ENCODE measurements at places on chromosomes 7 and 10.

DNA sequence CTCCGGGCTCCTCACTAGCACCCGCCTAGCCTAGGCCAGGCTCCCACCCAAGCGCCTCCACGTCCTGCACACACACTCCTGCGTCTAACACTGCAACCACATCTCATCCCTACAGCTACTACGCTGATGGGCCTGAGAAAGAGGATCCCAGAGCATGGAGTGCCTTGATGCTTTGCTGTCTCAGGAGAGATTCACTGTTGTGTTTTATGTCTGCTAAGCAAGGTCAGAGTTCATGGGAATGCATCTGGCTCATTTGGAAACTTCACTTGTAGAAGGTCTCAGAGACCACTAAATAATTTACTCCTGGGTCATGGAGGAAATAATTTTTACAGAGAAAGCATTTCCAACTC is 88.7 kb downstream of the SLIT1 start:
- DNase-seq: no peak

DNA sequence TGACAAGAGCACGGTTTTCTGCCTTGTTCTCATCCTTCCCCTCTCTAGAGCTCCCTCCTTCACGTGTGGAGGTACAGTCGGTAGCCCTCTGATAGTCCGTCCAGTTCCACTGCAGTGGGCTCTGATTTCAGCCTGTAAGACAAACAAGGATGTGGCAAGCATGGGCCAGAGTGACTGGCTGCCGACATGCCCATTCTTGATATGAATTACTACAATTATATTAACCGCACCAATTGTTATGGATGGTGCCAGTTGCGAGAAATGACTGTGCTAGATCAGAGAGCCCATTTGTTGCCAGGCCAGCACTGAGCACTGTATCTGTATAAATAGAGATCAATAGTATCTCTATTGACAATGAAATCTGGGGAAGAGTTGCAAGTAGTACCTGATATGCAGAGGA is 146.6 kb downstream of the CHN2 start:
- DNase-seq: no peak

- no peak for DNase-seq
Measured at GRCh38 chr7:29247963-29248236, 53.3 kb downstream of the CHN2 start.

GRCh38 chr7:132152131-132152889 is 424.0 kb downstream of the PLXNA4 start:
- no peak for DNase-seq

DNA sequence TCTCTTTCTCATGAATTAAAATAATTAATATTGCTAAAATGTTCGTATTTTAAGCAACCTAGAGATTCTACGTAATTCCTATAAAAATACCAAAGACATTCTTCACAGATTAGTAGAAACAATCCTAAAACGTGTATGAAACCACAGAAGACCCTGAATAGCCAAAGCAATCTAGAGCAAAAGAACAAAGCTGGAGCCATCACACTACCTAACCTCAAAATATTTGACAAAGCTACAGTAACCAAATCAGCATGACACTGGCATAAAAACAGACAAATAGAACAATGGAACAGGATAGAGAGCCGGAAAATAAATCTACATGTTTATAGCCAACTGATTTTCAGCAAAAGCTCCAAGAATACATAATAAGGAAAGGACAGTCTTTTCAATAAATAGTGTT is 105.5 kb upstream of the PTN start:
- DNase-seq: no peak

DNA sequence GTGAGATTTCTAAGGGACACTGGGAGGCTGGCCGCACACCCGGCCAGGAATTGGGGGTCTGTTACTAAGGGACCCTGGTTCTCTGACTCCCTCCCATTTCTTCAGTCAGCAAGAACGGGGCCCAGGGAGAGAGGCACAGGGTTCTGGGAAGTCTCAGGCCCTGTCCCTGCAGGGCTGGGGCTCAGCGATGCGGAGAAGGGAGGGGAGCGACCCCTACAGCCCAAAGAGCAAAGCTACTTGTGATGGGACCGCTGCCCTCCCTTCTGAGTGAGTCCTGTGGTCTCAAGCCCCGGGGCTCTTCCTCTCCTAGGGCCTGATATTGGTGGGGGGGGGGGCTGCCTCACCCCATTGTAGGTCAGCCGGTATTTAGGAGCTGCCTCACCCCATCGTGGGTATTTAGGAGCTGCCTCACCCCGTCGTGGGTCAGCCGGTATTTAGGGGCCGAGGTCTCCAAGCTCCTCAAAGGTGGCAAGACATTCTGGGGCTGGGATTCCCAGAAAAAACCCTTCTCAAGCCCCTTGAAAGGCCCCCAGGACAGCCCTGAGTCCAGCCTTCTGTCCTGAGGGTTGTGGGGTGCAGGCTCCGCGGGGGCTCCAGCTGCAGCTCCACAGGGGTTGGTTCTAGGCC is 16.9 kb upstream of the NKX6-2 start:
- no peak for DNase-seq

DNA sequence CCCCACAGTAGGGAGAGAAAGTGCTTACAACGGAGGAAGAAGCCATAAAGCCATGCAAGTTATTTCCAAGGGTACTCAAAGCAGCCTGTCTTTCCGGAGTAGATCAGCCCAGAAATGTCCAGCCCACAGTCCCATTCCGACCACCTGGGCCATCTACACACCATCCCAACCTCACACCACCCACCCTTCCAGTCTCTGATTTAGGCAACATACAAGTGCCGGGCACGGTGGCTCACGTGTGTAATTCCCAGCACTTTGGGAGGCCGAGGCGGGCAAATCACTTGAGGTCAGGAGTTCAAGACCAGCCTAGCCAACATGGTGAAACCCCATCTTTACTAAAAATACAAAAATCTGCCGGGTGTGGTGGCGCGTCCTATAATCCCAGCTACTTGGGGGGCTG is 35.1 kb downstream of the LRRC20 start:
- DNase-seq: no peak

GRCh38 chr7:141262101-141263090 is 188.5 kb downstream of the TMEM178B start:
- no peak for DNase-seq

DNA sequence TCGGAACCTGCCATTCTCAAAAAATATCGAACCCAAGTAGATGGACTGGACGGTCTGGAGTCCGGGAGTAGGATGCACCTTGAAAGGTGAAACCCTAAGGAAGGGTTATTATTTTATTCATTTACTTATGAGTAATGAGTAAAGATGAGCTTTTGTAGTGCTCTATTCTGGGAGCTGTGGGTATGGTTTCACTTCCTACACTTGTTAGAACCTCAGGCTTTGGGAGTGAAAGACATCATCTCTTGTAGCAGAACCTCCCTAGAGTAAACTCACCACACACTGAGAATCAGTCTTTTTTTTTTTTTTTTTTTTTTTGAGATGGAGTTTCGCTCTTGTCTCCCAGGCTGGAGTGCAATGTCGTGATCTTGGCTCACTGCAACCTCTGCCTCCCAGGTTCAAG is 389.4 kb upstream of the AUTS2 start:
- no peak for DNase-seq

DNA sequence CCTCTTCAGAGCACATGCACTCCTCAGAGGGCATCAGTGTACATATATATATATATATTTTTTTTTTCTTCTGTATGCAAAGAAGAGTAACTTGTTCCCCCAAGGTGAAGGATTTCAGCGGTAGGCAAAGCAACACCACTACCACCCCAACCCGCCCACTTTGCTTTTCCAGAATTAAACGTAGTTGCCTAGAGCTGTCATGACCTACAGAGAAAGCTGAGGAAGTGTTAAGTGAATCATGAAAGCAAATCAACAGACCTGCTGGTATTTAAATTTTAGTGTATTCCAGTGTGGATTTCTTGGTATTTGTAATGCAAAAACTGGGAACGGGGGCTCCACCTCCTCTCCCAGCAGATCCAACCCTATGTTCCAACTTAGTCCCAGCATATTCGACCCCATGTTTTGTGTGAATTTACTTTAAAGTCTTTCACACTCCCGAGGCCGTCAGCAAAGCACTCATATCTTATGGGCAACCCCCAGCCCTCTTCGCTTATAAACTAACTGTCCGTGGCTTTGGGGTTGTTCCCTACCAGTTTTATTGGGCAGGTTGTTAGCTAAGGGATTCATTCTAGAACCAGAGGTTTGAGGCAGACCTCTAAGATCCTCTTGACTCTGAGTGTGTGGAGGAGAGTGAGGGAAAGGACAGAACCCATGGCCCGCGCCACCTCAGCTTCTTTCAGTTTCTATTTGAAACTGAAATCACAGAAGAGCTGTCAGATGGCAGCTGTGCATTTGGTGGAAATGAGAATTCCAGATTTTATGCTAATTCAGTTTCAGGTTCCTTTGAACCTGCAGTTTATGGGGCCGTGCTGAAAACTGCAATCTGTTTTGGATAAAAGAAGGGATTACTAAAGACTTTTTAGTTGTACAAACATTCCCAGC is 450.2 kb upstream of the GALNT17 start:
- DNase-seq: no peak

- no peak for DNase-seq
Measured at GRCh38 chr10:110336111-110336721, 31.5 kb upstream of the SMNDC1 start.

DNA sequence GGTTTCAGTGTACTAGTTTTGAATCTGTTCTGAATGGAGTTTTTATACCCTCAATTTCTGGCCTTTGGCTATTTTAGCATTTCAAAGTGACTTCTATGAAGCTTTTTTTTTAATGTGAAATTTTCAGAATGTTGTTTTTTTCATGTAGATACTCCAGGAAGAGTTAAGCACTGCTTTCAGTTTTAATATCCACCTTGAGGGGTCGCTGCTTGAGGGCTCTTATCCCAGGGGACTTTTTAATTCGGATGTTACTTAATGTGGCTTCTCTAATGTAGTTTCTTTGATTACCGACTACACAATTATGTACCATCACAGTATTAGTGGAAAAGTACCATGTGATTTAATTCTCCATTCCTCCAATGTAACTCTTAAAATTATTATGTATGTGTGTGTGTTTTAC is 5.2 kb downstream of the IFIT5 start:
- no peak for DNase-seq

DNA sequence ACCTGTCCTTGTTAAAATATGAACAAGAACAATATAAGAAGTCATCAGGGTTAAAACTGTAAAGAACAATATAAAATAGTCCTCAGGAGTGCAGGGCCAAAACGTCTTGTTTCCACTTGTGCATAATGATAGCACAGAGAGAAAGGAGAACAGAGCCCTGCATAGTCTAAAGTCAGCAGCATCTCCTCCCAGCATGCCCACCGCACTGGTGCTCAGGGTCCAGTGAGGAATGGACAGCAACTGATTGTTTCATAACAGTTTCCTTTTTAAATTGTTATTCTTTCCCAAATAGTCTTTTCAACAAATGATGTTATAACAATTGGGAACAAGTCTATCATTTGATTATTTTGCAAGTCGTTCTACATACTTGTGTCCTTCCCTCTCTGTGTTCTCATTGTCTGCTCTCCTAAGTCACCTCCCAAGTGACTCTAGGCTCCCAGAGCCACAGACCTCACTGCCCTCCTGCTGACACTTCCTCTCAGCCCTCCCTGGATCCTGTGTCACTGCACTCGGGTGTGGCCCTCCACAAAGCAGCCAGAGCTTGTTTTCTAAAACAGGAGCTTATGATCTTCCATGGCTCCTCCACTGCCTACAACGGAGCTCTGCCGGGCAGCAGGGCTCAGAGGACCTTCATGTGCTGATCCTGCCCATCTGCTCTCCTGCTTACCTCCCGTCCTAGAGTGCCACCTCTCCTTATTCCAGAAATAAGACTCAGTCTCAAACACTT is 27.6 kb downstream of the COBL start:
- DNase-seq: no peak

GRCh38 chr7:21414795-21415393 is 13.0 kb upstream of the SP4 start:
- no peak for DNase-seq

DNA sequence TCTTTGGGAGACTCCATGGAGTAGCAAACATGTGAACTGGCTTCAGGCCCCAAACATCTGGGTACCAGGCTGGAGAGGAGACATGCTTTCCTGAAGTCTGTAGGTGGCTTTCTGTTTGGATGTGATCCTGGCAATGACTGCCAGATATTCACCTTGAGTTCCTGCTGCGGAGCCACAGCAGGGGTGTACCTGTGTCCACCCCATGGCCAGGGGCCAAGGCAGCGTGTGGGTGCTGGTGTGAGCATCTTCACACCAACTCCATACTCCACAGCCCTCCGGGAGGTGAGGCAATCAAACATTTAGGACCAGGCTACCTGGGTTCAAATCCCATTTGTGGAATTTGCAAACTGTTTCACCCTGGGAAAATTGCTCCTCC is 113.0 kb downstream of the ADCY1 start:
- no peak for DNase-seq

Measured in anterior cingulate cortex (tissue), 58 donors.